ENCODE measurements at places on chromosomes 16 and 17.

- DNase-seq, result peak; percentile 19
These were observed 12.7 kb downstream of the ENDOV start for GRCh38 chr17:80427366-80428282.

DNA sequence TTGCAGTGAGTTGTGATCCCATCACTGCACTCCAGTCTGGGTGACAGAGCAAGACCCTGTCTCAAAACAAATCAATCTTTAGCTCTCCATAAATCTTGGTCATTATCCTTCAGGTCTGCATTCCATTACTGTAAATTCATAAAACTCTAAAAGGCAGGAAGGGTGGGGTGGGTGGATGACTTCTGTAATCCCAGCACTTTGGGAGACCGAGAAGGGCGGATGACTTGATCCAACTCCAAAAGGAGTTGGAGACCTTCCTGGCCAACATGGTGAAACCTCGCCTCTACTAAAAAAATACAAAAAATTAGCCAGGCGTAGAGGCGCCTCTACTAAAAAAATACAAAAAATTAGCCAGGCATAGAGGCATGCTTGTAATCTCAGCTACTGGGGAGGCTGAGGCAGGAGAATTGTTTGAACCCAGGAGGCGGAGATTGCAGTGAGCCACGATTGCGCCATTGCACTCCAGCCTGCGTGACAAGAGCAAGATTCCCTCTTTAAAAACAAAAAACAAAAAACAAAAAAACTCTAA is 2.2 kb upstream of the UBE2Z start:
- no peak for DNase-seq

DNA sequence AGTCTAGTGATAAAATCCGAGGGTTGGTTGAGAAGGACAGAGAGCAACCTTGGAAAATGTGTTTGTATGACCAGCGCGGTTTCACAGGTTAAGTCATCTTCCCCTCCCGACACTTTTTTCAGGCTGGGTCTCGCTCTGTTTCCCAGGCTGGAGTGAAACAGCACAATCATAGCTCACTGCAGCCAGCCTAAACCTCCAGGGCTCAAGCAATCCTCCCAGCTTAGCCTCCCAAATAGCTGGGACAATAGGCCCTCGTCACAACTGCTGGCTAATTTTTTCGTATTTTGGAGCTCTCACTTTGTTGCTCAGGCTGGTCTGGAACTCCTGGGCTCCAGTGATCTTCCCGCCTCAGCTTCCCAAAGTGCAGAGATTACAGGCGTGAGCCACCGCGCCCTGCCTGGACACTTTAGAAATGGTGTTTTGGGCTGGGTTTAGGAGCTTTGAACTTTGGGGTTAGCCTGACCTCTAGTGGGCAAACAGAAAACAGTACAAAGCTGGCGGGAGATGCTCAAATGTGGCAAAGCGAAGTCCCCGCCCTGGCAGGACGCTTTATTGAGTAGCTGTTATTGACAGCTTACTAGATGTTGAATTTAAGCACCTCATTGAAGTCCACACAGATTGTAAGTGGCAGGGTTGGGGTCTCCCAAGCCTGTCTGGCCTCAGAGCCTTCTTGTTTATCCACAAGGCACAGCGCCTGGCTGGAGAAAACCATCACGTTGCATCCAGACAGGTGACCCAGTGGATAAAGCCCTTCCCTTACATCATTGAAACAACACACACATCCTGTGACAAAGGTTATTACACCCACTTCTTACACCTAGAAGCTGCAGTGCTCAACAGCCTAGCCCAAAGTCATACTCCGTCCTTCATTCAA is 34.7 kb upstream of the RBBP6 start:
- DNase-seq, result peak; percentile 41

DNA sequence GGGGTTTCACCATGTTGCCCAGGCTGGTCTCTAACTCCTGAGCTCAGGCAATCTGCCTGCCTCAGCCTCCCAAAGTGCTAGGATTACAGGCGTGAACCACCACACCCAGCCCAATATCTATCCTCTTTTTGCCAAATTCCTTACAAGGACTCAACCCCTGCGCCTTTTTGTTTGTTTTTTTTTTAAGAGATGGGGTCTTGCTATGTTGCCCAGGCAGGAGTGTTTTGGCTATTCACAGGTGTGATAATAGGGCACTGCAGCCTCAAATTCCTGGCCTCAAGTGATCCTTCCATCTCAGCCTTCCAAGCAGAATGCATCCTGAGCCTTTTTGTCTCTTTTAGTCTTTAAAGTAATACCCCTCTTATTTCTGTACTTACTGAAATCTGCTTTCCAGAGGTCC is 17.0 kb downstream of the SP2 start:
- DNase-seq, result no peak

- DNase-seq, result peak; percentile 77
These were observed 32.4 kb downstream of the FOXK2 start for GRCh38 chr17:82551779-82552457.

GRCh38 chr17:45888392-45888791 is 6.0 kb upstream of the MAPT start:
- DNase-seq, result no peak

GRCh38 chr17:5031365-5032082 is 3.7 kb downstream of the SLC52A1 start:
- peak; percentile 85 for DNase-seq

- no peak for DNase-seq
These were observed 85.3 kb upstream of the MAF start for GRCh38 chr16:79685871-79686270.

DNA sequence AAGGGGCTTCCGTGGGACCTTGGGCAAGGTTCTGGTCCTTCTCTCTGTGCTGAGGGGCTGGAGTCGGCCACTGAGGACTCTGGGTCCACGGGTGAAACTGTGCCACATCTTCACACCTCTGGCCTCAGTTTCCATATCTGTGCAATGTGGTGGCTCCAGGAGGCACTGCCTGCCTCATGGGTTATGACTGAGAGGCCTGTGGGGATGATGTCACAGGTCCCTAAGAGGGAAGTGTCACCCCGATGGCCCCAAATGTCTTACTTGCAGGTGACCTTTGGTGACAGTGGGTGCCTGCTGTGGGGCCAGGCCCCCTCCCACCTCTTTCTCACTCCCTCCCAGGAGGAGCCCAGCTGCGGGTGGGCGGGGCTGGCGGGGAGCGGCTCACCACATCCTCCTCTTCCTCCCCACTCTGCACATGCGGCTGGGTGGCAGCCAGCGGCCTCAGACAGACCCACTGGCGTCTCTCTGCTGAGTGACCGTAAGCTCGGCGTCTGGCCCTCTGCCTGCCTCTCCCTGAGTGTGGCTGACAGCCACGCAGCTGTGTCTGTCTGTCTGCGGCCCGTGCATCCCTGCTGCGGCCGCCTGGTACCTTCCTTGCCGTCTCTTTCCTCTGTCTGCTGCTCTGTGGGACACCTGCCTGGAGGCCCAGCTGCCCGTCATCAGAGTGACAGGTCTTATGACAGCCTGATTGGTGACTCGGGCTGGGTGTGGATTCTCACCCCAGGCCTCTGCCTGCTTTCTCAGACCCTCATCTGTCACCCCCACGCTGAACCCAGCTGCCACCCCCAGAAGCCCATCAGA is at the start of gene IL21R:
TSS of gene IL21R (plus strand) at position 407 of the 801 bp plus-strand sequence. CDS start 27,898 bp downstream, outside the sequence.
- DNase-seq, result peak; percentile 78

GRCh38 chr16:11499295-11500089 is 87.2 kb downstream of the LITAF start:
- no peak for DNase-seq

DNA sequence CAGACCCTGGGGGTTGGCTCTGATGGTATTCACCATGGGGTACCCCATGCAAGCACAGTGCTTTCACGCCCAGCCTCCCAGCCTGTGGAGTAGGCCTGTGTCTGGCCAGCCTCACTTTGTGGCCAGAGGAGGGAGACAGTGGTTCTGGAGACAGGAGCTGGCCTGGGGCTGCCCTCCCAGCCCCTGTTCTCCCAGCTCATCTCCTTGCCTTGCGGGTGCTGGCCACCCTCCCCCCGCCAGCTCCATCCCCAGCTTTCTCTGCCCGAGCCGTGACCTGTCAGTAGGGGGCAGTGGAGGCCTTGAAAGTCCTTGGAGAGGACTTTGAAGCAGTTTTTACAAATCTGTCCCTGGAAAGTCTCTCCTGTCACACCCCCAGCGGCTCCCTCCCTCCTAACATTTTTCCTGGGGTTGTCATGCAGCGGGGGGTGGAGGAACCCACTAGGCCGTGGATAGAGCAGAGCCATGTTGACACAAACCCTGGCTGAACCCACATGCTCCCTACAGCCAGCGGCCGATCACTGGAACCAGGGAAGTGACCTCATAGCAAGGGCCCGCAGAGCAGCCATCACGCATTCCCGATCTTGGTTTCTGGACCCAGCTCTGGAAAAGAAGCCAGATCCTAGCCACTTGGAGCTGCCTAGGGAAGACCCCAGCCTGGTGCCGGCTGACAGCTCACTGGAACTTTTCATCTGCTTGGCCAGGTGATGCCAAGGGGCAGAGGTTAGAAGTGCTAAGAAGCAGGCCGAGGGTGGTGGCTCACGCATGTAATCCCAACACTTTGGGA is 289.4 kb downstream of the SEC14L1 start:
- DNase-seq, result peak; percentile 93

- no peak for DNase-seq
These were observed 12.9 kb upstream of the ELAC2 start for GRCh38 chr17:13030459-13031300.

DNA sequence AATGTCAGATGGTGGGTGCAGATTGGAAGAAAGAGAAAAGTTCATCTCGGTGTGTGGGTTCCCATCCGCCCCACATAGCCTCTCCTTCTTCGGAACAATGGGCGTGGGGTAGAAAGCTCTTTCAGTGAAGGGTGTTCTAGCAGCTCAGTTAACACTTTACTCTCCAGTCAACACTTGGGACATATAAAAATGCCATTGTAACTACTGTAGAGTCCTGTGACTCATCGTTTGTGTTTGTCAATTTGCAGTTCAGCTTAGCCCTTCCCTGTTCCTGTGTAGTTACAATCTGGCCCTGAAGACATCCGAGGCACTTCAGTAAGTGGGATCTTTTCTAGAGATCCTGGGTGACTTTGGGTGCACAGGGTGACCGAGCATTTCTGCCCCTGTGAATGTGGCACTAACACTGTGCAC is 11.5 kb upstream of the CLEC18C start:
- DNase-seq, result peak; percentile 10

DNA sequence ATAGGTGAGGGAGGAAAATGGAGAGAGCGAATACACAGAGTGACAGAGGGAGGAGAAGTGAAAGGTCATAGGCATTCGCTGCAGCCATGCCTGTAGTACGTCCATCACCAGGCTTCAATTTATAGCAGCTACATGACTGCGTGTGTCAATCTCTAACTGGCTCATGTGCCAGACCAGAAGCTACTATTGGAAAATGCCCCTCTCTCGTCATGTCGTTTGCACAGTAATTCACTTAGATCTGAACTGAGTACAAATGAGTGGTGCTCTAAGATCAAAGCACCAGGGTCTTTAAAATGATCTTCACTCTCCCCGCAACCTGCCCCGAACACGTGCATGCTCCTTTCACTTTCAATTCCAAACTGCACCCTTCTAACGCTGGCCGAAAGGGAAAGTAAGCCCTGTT is 51.3 kb downstream of the ADCY9 start:
- no peak for DNase-seq

GRCh38 chr17:82924812-82925211 is 85.0 kb upstream of the ZNF750 start:
- no peak for DNase-seq

- DNase-seq, result no peak
These were observed 3.4 kb upstream of the VPS53 start for GRCh38 chr17:718075-718474.

- no peak for DNase-seq
These were observed 114.9 kb downstream of the TRIM37 start for GRCh38 chr17:58991718-58992331.

DNA sequence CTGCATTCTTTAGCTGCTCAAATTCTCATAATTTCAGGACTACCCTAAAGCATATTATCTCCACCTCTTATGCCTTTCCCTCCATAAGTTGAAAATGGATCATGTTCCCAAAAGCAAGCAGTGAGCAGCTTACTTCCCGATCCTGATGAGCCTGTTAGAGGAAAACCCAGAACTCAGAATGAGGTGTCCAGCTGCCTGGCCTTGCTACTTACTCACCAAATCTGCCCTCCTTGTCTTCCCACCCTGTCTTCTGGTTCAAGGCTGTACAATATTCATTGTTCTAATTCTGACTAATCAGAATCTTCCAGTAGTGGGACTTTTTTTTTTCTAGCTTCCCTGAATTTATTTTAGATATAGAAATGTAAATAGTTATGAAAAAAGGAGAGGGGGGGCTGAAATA is 10.8 kb downstream of the LYRM1 start:
- DNase-seq, result no peak

- DNase-seq, result no peak
These were observed 27.6 kb downstream of the ANKRD40 start for GRCh38 chr17:50680126-50680525.

DNA sequence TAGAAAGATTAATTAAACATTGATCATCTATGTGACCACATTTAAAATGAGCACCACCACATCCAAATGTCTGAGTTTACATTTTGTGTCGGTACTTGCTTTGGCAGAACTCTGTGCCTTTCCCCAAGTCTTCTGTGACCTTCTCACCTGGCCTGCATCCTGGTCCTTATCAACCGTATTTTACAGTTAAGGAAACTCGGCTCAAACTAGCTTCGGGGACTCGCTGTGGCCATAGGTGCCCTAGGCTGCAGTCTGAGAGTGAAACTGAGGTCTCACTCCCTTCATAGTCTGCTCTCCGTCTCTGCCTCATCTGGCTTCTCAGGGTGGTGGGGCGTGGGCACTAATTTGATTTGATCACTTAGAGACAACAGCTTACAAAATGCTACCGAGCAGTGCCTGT is 555.5 kb downstream of the WWOX start:
- no peak for DNase-seq

DNA sequence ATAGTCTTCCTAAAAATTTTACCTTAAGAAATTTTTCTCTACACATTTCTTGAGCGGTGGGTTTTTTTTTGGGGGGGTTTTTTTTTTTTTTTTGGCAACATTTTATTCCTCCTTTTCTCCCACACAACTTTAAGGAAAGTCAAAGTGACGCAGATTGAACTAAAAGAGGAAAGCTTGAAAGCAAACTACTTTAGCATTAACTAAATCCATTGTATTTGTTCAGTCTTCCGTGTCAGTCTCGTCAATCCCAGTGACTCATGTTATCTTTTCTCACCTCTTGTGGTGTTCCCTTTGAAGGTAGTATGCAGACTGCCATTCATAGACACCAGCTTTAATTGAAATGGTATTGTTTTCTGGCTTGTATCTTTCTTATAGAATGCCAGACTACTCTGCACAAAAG is 39.3 kb downstream of the TADA2A start:
- no peak for DNase-seq

GRCh38 chr17:13346081-13346533 is 255.6 kb downstream of the HS3ST3A1 start:
- DNase-seq, result no peak

- no peak for DNase-seq
These were observed 82.0 kb downstream of the TTC19 start for GRCh38 chr17:16081507-16082087.

GRCh38 chr17:67055041-67055443 is 10.7 kb downstream of the CACNG1 start:
- no peak for DNase-seq

GRCh38 chr17:61139219-61139618 is 260.4 kb upstream of the TBX2 start:
- DNase-seq, result no peak

GRCh38 chr17:721540-721937 is 6.9 kb upstream of the VPS53 start:
- DNase-seq, result no peak
